ENCODE measurements at places on chromosomes 7 and 10.

GRCh38 chr7:41573015-41573414 lies 129.9 kb downstream of the INHBA start:
- DNase-seq: peak; percentile 87

- no peak for DNase-seq
Observed at GRCh38 chr7:45071528-45071927, 17.2 kb downstream of the NACAD start.

DNA sequence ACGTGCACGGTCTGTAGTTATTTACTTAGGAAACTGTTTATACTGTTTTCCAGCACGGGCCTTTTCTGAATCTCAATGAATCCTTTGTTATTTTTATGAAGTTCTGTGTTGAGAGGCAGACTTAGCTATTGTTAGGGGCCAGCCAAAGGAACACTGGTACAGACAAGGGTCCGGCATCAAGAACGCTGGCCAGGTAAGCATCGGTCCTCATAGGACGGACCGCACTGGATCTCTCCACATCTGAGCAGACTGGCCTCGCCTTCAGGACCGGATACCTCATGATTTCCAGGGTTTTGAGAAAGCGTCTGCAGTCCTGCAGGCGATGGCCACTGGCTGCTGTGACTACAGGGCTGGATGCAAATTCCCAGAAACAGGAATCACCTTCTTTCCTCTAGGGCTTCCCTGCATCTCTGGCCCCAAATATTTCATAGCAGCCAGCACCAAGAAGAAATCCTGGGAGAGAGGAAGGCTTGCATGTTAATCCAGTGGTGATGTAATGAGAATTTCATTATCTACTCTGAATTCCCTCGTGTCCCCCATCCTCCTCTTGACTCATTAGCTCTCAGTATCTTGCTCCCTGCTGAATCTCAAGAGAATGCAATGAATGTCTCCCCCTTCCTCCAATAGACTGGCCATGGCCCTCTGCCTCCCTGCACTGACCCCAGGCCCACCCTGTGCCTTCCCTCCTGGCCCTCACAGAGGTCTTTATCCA lies 325.4 kb upstream of the NPVF start:
- no peak for DNase-seq

DNA sequence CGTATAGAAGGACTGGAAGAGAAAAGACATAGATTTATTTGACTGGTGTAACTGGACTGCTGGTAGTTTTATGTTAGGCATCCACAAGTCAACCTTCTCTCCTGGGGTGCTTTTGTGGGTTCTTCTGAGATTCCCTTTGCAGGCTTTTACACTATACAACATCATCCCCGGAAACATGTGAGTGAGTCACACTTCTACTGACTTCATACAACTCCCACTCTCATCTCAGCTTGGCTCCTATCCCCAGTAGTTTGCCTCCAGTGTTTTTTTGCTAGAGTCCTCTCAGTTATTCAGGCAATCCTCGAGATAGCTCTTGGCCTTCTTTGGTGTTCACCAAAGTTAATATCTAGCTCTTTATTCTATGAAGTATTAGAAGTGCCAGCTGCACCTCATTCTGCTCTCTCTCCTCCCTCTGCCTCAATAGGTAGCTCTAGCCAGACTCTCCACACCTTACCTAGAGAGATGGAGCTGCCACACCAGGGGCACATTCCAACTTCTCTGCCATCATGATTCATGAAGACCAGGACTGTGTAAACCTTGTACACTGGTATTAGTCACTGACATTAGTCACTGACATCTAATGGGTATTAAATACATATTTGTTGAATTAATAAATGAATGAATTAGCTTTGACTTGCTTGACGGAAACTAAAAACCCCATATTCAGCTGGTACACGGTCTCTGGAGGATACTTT lies 281.9 kb downstream of the PPP1R3A start:
- DNase-seq: peak; percentile 96

GRCh38 chr10:45418417-45418848 lies 44.4 kb downstream of the ALOX5 start:
- no peak for DNase-seq

GRCh38 chr7:41005374-41005901 lies 697.5 kb downstream of the INHBA start:
- peak; percentile 88 for DNase-seq

- DNase-seq: no peak
Observed at GRCh38 chr7:100166970-100167911, 1.2 kb downstream of the GAL3ST4 start.

DNA sequence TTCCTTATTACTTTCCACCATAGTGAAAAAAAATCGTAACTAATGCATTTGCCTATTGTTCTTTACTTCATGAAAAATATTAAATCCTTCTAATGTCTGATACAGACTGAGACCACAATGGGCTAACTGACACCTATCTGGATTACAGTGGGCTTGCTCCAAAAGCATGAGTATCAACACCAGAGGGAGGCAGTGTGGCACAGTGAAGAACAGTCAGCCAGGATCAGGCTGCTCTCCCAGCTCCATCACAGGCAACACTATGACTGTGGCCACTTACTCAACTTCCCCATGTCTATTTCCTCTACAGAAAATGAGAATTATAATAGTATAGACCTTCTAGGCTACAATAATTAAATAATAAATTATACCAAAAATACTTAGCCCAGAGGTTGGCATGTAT lies 97.2 kb downstream of the SLC25A13 start:
- peak; percentile 24 for DNase-seq

DNA sequence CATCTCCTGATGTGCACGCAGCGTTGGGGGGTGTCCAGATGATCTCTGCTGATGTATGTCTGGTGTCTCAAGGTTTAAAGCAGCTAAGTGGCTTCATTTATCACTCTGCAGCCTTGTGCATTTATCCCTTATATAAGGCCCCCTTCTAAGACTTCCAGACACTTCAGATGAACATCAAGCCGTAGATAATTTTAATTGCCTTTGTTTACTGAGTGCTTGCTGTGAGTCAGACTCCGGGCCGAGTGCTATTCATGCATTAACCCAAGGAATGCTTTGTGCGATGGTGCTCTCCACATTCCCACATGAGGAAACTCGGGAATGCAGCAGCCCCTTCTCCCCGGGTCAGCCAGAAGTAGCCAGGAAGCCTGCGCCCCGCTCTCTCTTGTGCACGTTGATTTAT lies 328.6 kb upstream of the COBL start:
- no peak for DNase-seq

GRCh38 chr10:122521011-122521410 lies 39.5 kb upstream of the DMBT1 start:
- DNase-seq: no peak

DNA sequence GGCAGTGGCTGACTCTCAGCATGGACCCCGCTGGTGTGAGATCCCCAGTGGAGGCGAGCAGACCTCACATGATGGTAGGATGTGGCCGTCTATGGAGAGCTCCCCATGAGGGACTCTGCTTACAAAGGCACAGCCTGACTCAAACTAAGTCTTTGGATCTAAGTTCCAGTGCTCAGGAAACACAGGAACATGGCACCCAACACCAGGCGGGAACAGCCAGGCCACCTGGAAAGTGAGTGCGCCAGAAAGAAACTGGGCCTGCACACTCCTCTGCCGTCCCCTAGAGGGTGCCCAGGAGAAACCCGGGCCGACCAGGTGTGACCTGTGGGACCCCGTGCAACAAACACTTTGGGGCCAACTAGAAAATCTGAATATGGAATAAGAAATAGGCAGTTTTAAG lies 10.0 kb downstream of the PITRM1 start:
- DNase-seq: no peak

- no peak for DNase-seq
Observed at GRCh38 chr7:100711369-100711768, 5.4 kb downstream of the POP7 start.

DNA sequence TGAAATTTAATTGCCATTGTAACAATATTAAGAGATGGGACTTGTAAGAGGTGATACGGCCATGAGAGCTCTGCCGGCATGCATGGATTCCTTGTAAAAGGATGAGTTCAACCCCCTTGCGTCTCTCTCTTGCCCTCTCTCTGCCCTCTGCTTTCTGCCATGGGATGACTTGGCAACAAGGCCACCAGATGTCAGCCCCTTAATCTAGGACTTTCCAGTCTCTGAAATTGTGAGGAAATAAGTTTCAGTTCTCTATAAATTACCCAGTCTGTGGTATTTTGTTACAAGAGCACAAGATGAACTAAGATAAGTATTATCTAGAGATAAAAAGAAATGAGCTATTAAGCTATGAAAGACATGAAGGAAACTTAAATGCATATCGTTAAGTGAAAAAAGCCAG lies 145.7 kb upstream of the AHR start:
- DNase-seq: no peak

GRCh38 chr10:76576276-76576962 lies 1061.2 kb downstream of the KCNMA1 start:
- DNase-seq: no peak

- DNase-seq: no peak
Observed at GRCh38 chr7:23346316-23346715, 47.2 kb downstream of the MALSU1 start.

DNA sequence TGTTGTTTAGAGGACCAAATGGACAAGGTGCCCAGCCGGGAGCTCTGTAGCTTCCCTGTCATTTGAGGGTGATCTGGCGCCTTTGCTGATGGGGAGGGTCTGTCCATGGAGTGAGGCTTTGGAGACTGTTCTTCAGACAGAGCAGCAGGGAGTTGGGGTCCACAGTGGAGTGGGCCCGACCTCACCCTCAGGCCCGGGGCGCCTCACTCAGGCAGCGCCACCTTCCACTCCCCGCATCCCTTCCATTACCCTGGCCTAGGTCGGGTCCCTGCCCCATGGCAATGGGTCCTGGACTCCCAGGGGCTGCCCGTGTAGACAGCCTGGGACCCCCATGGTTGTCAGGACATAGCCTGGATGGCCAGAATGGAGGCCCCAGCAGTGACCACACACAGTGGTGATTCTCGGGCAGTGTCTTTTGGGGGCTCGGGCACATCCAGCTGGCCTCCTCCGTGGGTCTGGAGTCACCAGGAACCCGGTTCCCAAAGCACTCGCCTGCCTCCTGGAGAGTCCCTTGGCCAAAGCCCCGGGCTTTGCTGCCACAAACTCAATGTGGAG lies 38.5 kb downstream of the TCERG1L start:
- no peak for DNase-seq

DNA sequence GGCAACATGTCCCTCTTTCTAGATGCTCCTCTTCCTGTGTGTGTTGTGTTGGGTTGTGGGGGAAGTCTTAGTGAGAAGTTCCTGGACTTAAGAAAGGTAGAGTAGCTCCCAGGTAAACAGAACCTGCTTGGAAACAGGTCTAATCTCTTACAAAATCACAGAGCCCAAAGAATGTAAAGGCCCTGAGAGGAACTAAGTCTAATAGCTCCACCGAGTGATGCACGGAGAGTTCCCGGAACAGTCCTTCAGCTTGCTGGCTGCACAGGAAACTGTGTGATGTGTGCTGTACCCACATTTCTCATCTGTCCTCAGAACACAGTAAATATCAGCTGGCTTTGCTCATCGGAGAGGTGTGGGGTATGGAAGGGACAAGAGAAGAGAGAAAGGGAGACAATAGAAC lies 182.6 kb upstream of the LYZL1 start:
- DNase-seq: no peak

- no peak for DNase-seq
Observed at GRCh38 chr10:110327262-110327914, 22.7 kb upstream of the SMNDC1 start.

GRCh38 chr10:116197946-116198675 lies 74.9 kb downstream of the GFRA1 start:
- DNase-seq: no peak

GRCh38 chr7:132771301-132771730 lies 195.0 kb upstream of the PLXNA4 start:
- peak; percentile 5 for DNase-seq

GRCh38 chr10:126243306-126243705 lies 145.0 kb downstream of the ADAM12 start:
- peak; percentile 18 for DNase-seq

GRCh38 chr10:70714245-70714644 lies 41.9 kb downstream of the ADAMTS14 start:
- DNase-seq: peak; percentile 2

DNA sequence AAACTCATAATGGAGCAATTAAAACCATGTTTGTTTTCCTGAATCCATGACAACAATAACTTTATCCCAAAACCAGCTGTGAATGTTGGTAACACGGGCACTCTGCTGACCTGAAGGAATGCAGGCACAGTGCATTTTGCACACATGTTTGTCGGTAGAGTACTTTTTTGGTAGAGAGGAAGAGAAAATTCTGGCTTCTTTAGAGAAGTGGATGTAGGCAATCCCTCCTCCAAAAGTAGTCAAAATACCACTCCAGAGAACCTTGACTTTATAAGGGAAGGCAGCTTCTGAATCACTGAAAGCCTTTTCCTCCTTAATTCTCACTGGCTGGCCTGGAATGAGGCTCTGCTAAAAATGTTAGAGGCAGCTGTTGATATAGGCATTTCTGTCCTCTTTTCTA lies 15.8 kb upstream of the ACTA2 start:
- DNase-seq: no peak

DNA sequence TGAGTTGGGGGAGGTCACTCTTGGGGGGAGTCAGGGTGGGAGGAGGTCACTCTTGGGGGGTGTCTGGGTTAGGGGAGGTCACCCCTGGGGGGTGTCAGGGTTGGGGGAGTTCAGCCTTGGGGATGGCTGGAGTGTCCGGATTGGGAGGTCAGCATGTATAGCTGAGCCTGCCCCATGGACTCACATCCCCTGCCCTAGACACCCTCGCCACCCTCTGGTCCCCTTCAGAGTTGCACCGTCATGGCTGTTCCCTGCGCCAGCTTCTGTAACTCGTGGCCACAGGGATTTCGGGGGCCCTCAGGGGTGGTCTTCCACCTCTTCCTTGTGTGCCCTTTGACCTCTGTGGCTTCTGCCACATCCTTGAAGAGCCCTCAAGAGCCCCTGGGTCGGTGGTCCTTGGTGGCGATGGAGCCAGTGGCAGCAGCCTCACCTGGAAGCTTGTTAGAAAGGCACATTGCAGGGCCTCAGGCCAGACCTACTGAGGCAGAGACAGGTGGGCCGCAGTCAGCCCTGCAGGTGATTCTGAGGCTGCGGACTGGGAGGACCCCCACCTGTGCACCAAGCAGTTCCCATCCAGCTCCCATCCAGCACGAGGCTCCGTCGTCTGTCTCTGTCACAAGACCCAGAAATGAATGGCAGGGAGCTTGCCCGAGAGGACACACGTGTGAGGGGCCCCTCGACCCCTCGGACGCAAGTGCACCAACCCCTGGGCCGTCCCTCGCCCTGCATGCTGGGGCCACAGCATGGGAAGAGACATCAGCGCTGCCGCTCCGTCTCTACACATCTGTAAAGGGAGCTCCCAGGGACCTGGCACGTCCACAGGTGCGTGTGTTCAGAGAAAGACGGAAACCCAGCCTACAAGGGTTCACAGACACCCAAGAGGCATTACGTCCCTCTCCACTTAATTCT lies 44.7 kb upstream of the SUN1 start:
- DNase-seq: no peak

GRCh38 chr10:12657489-12657888 lies 308.1 kb downstream of the CAMK1D start:
- no peak for DNase-seq

DNA sequence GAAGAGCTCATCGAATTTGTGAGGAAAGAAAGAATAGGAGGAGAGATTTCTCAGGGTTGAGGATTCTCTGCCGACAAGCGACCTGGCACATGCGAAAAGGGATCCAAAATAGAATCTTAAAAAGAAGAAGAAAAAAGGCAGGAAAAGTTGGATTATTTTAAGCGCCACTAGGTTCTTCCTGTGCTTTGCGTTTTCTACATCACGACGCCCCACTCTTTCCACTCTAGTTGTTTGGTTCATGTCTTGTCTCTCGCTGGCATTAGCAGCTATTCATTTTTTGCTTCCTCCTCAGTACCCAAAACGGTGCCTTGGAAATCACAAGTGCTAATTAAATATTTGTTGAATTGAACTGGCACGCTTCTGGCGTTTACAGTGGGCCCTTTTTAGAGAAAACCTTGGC lies 674 bp upstream of the FRA10AC1 start:
- DNase-seq: peak; percentile 7

- no peak for DNase-seq
Observed at GRCh38 chr10:6781133-6781770, 201.2 kb upstream of the PRKCQ start.
